ENCODE measurements at places on chromosomes 2 and 18.

DNA sequence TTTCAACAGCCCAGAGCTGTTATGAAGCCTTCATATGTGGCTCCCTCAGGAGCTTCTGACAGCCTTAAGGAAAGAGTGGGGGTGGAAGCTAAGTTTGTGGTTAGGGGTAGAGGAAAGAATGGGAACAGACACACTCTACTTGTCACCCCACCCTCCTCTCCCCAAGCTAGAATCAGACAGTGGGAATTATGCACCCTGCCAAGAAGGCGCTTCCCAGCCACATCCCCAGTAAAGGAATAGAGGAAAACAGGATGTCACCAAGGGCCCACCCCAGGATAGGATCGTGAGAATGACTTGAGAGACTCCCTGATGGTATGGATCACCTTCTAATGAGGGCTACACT, 32.4 kb upstream of the EML4 start:
- no peak for DNase-seq

DNA sequence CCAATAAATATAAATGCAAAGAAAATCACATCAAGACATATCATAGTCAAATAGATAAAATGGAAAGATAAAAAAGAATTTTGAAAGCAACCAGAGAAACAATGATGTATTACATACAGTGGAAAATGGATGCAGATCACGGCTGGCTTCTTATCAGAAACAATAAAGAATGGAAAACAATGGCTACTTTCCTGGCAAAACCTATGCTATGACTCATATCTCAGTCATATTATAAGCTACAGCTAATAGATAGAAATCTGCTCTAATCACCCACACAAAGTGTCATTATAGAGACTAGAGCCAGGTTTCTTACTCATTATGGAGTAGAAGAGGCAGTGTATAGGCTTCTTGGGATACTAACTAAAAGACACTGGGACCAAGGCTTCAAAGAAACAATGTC, 93.5 kb upstream of the TACR1 start:
- DNase-seq, result no peak

DNA sequence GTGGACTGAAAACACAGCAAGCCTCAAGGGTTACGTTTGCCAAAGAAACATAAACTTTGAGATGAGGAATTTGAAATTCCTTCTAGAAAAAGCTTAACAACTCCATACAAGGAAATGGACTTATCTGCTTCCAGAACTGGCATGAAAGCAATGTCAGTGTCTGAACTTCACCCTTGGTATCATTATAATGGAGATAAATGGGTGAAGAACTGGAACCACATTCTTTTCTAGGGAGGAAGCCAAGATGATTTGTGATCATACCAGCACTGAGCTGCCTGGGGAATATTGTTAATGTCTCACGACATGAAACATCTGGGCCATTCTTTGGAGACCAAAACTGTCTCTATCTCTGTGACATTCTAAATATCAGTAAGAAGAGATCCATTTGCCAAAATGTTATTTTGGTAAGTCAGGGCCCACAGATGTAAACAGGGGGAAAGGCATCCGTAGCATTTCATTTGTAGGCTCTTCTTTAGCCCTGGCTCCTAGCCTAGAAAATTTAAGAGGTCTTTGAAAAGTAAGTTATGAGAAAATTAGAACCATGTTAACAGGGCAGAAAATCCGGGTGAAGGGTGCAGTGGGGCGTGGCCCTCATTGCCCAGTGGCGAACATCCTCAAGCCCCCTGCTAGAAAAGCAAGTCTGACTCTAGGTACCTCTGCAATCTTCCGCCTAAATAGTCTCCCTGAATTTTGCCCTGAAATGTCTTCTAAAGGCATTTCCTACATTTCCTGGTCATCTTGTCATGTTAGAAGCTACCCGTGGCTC, 295.3 kb upstream of the EPAS1 start:
- DNase-seq, result no peak

- DNase-seq, result peak; percentile 42
These were observed 2.0 kb downstream of the ITGA6 start for GRCh38 chr2:172429301-172429968.

- DNase-seq, result no peak
These were observed 118.6 kb downstream of the LYPD6 start for GRCh38 chr2:149449017-149449416.

Measured in KG1 (cell line).